ENCODE measurements at places on chromosomes 2 and 18.

DNA sequence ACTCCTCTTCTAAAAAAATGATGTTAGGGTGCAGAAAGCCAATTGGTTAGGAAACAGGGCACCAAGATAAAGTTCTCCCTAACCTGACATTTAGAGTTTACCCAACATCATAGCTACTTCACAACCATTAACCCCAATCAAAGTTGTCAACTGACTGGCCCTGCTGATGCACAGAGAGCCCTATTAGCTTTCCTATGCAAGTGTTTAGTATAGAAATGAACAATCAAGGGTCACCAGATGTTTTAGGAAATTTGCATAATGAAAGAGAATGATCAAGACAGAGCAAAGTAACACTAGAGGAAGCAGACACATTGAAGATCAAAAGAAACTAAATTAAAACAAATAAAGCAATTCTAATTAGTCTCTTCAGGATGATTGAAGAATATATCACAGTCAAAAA lies 64.2 kb upstream of the DCC start:
- DNase-seq, result no peak

DNA sequence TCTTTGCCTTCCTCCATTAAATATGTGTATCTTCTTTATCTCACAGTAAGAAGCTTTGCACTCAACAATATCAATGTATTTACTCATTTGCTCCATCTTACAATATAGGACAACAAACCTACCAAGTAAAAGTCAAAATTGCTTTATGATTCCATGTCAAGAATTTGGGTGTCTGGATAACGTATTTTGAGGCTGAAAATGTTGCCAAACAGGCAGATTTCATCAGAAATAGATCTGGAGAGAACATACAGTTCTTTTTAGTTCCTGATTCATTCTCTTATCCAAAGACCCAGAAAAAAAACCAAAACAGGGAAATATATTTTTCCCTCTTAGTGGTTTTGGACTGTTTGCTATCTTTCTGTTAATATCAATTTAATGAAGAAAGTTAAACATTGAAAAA lies 621.1 kb downstream of the STK39 start:
- DNase-seq, result no peak

DNA sequence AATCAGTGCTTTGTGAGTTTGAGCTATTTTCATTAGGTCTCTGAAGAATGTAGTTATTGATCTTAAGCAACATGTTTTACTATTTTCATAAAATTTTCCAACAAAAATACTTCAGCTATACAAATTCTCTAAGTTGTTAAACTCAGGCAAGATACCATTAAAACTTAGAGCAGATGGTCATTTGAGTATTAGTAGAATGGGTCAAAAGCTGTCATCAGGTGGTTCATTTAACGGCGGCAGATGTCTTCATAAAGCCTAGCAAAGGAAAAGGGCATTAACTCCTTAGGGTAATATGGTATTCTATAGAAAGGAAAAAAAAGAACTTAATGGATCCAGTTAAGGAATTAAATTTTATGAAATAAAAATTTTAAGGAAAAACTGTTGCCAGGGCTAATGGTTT lies 19.2 kb downstream of the MIB1 start:
- no peak for DNase-seq

DNA sequence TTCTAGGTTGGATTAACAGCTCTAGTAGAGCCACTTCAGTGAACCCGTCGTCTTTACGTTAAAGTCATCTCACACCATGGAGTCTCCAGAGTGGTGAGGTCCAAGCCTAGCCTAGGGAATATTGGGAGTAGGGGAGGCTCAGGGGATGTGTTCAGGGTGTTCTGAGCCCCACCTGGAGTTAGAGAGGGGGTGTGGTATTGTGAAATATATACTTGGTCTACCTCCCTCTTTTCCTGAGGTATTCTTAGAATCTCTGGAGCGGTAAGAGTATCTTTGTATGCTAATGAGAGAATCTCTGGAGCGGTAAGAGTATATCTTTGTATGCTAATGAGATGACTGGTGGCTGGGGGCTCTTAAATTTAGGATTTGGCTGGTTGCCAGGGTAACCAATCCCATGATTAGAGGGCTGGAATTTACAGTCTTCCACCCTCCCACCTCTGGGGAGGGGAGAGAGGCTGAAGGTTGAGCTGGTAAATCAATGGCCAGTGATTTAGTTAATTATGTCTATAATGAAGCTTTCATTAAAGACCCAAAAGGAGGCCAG lies 69.5 kb downstream of the INPP4A start:
- DNase-seq, result no peak

GRCh38 chr18:2851771-2852170 lies 5.0 kb downstream of the EMILIN2 start:
- no peak for DNase-seq

DNA sequence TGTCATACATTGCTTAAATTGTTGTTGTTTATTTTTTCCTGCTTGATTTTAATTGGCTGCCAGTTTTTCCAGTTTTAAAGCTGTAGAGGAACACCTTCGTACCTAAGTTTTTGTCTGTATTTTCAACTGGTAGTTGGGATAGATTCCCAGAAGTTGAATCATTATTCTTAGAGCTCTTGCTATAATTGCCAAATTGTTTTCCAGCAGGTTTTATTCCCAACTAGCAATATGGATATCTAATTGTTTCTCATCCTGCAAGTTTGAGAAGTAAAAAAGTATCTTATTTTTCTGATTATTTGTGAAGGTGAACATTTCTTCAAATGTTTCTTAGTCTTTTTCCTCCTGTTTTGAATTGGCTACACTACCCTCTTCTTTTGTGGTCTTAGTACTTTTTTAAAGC lies 6.7 kb downstream of the SMARCAL1 start:
- DNase-seq, result no peak

- DNase-seq, result no peak
These were observed 80.0 kb downstream of the ZNF516 start for GRCh38 chr18:76414936-76415621.

DNA sequence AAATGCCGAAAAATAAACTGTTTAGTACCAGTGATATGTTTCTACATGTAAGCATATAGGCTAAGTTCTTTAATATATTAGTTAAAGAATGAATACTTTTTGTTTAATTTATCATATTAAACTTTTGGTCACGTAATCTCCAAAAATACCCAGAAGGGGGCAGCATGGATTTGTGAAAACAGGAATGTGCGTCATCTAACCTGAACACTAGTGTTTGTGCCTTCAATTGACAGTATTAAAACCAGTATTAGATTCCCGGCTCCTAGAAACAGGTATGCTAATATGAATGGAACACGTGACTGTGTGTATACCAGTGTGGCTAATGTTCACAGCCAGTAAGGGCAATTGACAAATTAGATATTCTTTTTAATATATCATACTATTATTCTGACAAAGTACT lies 51.8 kb downstream of the WDR7 start:
- DNase-seq, result no peak

- no peak for DNase-seq
These were observed 1337.0 kb upstream of the FAM98A start for GRCh38 chr2:34936089-34936488.

GRCh38 chr2:157259386-157259785 lies 1.9 kb downstream of the GALNT5 start:
- no peak for DNase-seq

- DNase-seq, result no peak
These were observed 87.0 kb upstream of the LRP1B start for GRCh38 chr2:142217804-142218203.
